A172 (cell line): ENCODE measurements at places on chromosomes 11 and 22. TPM values are rescaled to one million over a fixed set of nuclear protein-coding genes. Genes with fewer than 3 reads are reported as not detected.

- no peak for DNase-seq
These were observed 23.0 kb downstream of the CRKL start for GRCh38 chr22:20940186-20940651.

MED17 gene
- 12.9 and 18.6 TPM in 2 replicates for total RNA-seq

TEX12 gene
- not detected in 2 replicates for total RNA-seq

APOC3 gene
- not detected in 2 replicates for total RNA-seq

DNA sequence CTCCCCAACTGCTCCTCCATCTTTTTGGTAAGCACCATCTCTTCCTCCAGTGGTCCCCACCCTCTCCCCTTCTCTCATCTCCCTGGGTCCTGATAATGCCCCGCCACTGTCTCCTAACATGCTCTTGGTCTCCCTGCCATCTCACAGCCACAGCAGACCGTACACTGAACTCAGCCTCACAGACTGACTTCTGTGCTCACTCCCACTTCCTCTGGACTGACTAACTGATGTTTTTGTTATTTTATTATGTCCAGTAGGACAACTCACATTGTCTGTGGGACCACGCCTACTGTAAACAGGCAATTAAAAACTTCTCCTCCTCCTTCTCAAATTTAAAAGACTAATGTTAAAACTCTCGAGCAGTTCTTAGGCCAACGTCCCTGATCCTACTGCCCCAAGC lies 2.6 kb upstream of the GNAZ start:
- DNase-seq: no peak

- DNase-seq: no peak
These were observed 268.4 kb downstream of the FAM76B start for GRCh38 chr11:95521133-95521542.

DNA sequence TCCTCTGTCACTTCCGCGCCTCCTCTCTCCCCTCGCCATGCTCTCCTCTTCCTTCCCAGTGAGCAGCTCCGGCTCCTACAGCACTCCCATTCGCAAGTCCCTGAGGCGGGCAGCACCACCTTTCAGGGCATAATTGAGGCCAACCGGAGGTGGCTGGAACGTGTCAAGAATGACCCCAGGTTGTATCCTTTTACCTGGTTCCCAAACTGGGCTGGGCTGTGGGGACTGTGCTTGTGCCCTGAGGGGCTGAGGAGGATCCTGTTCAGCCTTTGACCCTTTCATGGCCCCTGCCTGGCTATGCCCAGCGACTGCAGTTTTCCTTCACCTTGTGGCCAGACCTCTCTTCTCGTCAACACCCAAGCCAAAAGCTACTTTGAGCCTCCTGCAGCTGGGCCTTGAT lies 84.1 kb downstream of the CEP164 start:
- no peak for DNase-seq

GRCh38 chr11:30196400-30197206 lies 34.2 kb upstream of the FSHB start:
- peak; percentile 46 for DNase-seq

GRCh38 chr11:88629496-88629895 lies 292.0 kb upstream of the CTSC start:
- DNase-seq: peak; percentile 1

FREY1 gene
- 0.24 and 0.26 TPM in 2 replicates for total RNA-seq

DNA sequence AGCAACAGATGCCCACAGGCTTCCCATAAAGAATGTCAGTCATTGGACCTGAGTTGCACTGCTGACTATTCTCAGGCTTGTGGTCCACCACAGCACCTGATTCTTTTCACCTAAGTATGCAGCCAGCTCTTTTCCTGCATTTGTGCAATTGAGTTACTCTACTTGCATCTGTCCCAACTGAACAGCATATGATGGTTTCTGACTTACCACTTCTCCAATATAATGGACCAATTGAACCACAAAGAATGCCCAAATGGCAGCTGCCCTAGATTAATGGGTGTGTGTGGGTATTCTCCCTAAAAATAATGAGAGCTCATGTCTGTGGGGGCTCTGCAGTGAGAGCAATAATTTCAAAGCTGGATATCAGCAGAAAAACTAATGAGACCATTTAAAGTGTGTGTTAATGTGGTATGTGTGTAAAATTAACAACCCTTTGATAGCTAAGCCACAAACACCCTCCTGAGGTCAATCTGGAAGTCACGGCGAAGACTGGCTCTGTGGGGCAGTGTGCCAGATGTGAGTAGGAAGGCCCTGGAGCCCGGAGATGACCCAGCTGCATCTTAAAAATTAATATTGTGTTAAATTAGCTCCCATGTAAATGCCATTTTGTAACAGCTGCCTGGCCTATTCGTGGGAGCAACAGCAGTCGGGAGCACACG lies 43.8 kb downstream of the SC5D start:
- no peak for DNase-seq

DNA sequence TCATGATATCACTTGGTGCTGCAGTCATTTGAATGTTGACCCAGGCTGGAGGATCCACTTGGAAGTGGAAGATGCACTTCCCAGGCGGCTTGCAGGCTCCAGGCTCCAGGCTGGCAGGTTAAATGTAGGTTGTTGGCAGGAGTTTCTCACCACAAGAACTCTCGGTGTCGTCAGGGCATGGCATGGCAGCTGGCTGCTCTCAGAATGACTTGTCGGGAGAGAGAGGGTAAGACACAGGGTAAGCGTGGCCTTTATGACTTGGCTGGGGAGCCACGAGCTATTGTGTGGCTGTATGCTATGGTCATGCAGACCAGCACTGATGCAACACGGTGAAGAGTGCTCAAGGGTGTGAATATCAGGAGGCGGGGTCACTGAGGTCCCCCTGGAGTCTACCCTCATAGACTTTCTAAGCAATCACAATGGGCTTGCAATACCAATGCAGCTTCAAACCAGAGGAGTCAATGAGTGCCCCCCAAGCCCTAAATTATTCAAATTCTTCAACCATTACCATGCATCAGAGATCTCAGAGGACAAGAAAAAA lies 1027.7 kb downstream of the OPCML start:
- DNase-seq: no peak

SERPINH1 gene
- total RNA-seq: 387 and 394 TPM in 2 replicates

MFNG gene
- total RNA-seq: 0.86 and 0.95 TPM in 2 replicates

DNA sequence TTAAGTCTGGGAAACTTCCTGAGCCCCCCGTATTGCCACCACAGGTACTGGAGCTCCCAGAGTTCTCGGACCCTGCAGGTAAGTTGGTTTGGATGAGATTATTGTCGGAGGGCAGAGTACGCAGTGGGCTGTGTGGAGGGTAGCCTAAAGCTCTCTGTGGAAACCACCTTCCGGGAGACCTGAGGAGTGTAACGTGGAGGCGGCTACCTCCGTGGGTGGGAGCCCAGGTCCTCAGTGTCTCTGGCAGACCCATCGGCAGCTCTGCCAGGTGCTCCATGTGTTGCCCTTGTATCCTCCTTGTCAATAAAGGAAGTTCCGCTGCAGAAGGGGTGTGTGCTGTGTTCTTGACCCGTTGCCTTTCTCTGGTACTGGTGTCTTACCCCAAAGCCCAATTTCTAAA lies 61.4 kb downstream of the SYT13 start:
- DNase-seq: no peak

GRCh38 chr11:47469361-47470179 lies 20.6 kb upstream of the RAPSN start:
- DNase-seq: no peak

SC5D gene
- total RNA-seq: 16.0 and 25.6 TPM in 2 replicates

GRCh38 chr22:46349238-46349637 lies 13.7 kb downstream of the TRMU start:
- DNase-seq: no peak

- DNase-seq: no peak
These were observed 21.5 kb downstream of the ETS1 start for GRCh38 chr11:128565881-128566280.

- no peak for DNase-seq
These were observed 18.0 kb upstream of the JHY start for GRCh38 chr11:122864386-122865115.

DNA sequence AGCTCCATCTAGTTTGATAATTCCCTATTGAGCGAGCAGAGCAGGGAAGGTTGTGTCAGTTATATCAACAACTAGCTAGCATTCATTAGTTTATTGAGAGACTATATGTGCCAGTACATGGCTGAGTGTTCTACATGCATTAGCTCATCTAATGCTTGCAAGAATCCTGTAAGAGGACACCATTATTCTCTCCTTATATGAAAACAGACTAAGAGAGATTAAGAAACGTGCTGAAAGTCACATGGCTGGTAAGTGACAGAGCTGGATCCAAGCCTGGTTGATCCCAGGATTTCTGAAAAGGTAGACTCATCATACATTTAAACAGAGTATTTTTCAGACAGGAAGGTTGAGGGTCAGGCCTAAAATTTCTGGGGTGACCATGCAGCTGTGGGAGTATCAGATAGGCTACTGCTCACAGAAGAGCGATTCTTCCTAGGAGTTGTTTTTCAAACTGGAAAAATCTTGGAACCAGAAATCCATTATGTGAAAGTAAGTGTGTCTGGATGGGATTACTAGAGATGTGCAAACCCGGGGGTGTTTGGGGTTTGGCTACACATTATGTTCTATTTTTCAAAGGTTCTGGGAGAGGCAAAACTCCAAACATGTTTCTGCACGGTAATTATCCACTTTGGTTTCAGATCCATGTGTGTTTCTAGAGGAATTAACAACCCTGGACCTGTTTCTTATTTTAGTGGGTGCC lies 213.3 kb downstream of the FAM76B start:
- DNase-seq: no peak

DNA sequence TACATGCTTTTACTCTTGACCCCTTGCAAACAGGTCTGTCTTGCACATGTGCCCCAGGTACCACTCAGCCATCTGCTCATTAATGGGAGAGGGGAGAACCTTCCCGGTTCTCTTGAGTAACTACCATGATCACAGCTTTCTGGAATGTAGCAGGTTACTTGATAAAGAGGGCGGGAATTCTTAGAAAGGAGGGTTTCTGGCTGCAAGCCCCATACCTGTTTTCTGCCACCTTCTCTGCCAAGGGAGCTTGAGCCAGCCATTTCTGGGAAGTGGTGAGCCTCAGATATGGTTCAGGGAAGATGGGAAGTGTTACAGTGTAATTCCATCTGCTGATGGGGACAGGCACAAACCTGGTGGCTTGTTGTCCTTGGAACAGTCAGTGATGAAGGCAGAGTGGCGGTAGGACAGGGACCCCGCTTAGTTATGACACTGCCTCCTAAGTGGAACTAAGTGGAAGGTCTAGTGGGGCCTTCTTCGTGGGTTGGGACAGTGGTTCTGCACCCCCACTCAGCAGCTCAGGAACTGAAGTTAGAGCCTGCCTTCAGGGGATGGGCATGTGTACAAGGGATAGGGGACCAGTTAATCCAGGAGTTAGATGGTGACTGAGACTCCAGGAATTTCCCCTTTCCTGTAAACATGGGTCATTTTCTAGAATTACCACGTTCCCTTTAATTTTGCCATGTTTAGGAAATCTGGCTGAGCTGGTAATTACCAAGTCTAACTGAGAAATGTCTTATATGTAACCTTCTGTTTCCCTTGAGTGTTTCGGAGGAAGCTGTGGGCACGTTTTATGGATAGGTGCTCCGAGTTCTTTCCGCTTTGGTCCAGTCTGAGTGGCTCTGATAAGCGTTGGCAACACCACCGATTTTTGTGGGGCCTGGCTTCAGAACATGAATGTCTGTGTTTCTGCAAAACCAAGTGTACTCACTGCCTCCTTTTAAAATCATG lies 35.3 kb downstream of the BCR start:
- no peak for DNase-seq

DNA sequence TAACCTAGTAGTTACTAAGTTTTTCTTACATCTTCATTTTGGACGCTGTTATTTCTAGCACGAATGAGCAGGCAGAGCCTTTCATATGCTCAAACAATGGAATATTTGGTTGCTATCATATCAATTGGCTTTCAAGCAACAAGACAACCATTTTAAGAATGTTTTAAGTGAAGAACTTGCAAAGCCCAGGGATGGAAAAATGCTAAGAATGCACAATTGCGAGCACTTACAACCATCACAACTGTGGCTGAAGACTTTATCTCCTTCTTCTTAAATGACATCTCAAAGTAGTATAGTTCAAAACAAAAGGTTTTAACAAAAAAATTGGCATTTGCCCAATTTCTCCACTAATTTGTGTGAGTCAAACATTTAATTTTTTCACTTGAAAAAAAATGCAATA lies 8.3 kb upstream of the MMP1 start:
- DNase-seq: no peak

SLC5A4 gene
- not detected in 2 replicates for total RNA-seq

DNA sequence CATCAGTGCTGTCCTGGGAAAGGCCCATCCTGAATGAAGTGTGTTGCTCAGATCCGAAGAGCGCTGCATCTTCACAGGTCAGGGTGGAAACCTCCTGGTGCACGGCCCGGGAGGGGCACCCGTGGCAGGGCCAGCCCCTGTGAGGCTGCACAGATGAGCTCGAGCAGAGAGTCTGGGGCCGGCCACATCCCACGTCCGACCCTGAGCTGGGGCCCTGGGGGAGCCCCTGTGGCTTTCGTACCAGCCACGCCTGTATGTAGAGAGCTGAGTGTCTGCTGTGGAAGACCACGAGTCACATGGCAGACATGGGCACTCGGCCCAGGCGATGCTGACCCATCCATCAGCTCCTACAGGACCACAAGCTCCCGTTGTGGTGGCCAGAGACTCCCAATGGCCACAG lies 24.9 kb upstream of the SEPTIN5 start:
- peak; percentile 8 for DNase-seq

DNA sequence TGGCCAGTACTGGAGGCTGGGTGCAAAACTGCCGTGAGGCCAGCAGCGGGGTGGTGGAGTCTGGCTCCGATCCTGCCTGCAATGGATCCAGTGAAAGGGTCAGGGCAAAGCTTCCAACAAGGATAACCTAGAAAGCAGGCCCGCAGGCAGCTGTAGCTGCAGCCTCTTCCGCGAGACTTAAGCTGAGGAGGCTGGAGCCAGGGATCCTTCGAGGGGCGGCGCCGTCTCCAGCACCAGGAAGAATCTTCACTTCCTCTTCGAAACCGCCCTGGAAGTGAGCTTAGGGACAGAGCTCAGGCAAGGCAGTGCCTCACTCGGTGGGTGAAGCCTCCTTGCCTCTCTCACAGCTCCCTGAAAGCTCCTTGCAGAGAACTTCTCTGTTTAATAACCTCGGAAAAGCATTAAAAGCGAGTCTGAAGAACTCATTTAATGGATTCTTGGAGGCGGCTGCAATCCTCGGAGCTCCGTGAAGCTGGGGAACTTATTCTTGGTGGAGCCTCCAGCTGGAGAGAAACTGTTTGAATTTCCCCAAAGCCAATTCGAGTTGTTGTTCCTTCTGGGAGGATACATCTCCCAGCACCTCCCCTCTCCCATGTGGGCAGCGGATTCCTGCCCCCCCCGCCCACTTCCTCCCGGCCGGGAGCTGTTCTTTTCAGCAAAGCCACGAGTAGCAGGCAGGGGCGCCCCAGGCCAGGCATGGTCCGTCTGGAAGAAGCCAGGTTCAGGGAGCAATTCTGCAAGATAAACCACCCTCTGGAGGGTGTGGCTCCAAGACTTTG lies 169.9 kb downstream of the CTTN start:
- peak; percentile 79 for DNase-seq

DNA sequence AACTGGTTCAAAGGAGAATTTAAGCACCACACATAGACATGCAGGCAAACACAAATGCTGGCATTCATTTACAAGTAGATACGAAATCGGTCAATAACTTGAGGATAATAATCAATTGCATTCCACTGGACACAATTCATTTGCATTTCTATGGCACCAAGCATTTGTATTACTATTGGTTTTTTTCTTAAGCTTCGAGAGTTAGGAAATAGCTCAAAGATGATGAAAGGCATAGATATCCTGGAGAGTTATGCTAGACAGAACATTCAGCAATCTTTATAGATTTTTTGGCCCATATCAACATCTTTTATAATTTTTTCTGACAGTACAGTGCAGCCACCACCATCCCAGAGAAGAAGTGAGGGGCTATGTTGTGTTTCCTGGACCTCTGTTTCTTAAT lies 544.4 kb downstream of the MIAT start:
- no peak for DNase-seq

GRCh38 chr11:104858882-104859775 lies 39.1 kb downstream of the CASP12 start:
- no peak for DNase-seq

GRCh38 chr11:77152846-77153245 lies 24.8 kb downstream of the MYO7A start:
- DNase-seq: peak; percentile 12
